ENCODE measurements at places on chromosomes 1 and 21.
A peak's percentile ranks its signal among the peaks of the same experiment; 100 is the strongest.

- no peak for DNase-seq
Measured at GRCh38 chr1:221488550-221488949, 253.3 kb downstream of the DUSP10 start.

- DNase-seq, result no peak
Measured at GRCh38 chr1:110310300-110310699, 28.9 kb upstream of the RBM15 start.

GRCh38 chr1:160767395-160768294 is 28.3 kb upstream of the LY9 start:
- DNase-seq, result no peak

DNA sequence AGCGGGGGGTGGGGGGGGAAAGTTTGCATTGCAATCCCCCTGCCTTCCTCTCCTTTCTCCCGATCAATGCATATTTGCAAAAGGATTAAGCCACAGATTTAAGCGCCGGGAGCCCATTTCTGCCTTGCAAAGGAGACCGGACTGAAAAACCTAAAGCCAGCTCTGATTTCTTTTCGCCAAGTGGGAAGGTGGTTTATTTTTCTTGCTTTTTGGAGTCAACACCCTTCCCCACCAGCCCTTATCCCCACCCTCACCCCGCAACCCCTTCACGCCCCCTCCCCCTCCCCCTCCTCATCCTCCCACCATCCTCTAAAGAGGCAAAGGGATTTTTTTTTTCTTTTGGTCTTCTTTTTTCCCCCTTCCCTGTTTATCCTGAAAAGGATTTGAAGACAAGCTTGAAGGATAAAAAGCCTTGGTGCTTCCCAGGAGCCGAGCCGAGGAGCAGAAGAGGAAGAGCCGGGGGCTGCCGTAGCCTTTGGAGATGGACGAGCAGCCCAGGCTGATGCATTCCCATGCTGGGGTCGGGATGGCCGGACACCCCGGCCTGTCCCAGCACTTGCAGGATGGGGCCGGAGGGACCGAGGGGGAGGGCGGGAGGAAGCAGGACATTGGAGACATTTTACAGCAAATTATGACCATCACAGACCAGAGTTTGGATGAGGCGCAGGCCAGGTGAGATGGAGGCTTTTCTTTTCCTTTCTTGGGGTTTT is 513 bp downstream of the PBX1 start:
- DNase-seq, result peak; percentile 34

DNA sequence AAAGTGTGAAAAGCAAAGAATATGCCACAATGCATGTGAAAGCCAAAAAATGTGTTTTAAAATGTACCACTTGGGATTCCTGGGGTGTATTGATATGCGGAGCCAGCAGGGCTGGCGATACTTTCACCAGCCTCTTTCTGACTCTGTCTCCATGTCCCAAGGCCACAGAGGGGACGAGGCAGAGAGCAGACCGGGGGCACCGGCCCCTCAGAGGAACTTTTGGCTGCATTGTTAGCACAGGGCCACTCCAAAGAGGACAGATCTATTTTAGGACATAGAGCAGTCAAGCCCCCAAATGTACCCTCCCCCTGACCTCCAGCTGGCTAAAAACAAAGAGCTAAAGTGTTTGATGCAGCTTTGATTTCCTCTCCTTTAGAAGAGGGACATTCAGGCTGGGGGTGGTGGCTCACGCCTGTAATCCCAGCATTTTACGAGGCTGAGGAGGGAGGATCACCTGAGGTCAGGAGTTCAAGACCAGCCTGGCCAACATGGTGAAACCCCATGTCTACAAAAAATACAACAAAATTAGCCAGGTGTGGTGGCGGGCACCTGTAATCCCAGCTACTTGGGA is 25.6 kb upstream of the ZNF436 start:
- no peak for DNase-seq

GRCh38 chr1:243930822-243931671 is 81.0 kb upstream of the AKT3 start:
- DNase-seq, result peak; percentile 73

GRCh38 chr1:216627252-216627651 is 96.0 kb downstream of the ESRRG start:
- no peak for DNase-seq

- DNase-seq, result no peak
Measured at GRCh38 chr1:235073331-235073967, 55.2 kb downstream of the TOMM20 start.

DNA sequence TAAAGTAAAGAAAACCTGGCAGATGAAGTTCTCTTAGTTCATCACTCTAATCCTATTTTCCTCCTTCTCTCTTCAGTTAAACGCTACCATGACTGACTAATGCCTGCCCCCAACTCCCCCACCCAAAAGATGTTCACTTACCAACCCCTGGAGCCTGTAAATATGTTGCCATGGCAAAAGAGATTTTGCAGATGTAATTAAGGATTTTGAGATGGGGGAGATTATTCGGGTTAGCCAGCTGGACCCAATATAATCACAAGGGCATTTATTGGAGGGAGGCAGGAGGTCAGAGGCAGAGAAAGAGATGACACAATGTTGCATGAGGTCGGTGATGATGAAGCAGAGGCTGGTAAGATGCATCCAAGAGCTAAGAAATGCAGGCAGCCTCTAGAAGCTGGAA is 69.3 kb upstream of the PPP2R5A start:
- DNase-seq, result peak; percentile 41

DNA sequence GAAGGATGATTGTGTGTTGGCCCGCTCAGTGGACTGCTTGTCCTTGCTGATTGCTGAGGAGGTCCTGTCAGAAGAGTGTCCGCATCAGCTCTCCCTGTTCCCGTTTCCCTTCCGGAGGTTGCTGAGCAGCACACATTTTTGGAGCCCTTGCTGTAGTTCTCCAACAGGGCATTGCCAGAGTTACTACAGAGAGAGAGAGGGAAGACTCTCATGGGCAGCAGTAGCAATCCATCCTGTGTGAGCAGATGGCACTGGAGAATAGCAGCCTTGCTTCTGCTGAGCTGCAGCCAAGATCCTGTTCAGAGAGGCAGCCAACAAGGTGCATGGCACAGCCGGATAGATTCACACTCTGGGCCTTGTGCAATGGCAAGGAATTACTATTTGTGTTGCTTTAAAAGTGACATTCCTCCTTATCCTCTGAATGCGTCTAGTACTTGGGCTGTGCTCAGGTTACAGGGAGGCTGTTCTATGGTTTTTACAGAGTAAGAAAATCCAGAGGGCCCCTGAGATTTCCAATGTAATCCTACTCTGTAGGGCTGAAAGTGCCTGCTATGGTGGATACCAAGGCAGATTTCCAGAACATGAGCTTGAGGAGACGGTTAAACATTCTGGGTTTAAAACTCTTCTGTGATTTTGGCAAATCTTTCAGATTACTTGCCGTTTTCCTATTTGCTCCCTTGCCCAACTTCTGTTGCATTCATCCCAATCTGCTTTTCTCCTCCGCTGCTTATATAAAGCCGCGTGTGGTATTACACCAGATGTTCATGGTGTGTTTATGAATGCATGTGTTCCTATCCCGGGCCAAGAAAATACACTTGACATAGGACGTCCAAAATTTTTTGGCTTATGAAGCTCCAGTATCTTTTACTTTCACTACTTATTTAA is 27.4 kb downstream of the AK4 start:
- peak; percentile 11 for DNase-seq
